Adipocyte (in vitro differentiated cells): ENCODE measurements at places on chromosomes 7 and 10.

- peak; percentile 35 for DNase-seq
Observed at GRCh38 chr10:14023673-14024328, 306.9 kb downstream of the FRMD4A start.

DNA sequence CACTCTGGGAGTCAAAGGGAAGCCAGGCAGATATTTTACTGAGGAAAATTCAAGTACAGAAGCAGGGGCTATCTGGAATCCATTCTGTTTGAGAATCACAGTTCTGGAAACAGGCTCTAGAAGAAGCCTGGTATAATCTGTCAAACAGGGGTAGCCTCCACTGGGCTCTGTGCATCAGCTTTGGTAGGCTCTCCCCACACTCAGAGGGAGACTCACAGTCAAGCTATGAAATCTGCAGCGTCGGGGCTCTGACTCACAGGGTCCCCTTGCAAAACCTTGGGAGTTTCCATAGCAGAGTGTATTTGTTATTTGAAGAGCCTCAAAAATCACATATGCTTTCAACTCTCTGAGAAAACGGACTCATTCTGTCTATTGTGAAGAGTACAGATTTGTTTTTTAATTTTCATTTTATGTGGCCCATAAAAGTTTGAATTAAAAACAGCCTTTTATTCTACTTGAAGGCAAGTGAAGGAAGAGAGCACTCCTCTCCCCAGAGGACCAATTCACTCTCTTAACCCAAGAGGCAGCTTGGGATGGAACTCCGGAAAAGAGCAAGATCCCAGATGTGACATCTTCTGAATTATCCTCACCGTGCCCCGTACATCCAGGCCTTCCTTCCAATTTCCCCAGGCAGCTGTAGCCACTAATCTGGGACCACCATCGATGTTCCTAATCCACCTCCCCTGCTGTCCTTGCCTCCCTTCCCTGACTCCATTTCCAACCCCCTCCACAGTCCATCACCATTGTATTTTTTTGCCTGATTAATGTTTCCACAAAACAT lies 590.9 kb upstream of the MGMT start:
- peak; percentile 8 for DNase-seq

- DNase-seq, result no peak
Observed at GRCh38 chr10:122849090-122849489, 3.4 kb upstream of the CUZD1 start.

DNA sequence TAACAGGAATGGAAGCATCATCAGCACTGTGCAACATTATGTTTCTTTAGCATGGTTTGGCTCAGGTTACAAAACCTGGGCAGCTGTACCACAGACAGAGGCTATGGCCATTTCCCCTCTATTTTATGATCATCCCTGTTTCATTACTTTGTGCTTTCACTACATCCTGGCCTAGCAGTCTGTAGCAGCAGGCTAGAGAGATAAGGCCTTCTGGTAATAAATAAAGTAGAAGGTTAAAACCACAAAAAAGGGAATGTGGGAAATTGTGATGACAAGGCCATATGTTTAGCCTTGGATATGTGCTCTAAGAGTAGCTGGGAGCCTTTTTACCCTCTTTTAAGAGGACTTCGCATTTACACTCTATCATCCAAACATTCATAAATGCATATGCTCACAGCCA lies 266.2 kb upstream of the PHF14 start:
- no peak for DNase-seq

GRCh38 chr10:75602341-75602740 lies 170.9 kb downstream of the LRMDA start:
- DNase-seq, result no peak

GRCh38 chr10:103799341-103799740 lies 56.0 kb downstream of the SH3PXD2A start:
- DNase-seq, result peak; percentile 16

- no peak for DNase-seq
Observed at GRCh38 chr7:137480401-137480800, 136.9 kb upstream of the PTN start.

- DNase-seq, result no peak
Observed at GRCh38 chr10:42971251-42971599, 105.6 kb upstream of the RET start.

DNA sequence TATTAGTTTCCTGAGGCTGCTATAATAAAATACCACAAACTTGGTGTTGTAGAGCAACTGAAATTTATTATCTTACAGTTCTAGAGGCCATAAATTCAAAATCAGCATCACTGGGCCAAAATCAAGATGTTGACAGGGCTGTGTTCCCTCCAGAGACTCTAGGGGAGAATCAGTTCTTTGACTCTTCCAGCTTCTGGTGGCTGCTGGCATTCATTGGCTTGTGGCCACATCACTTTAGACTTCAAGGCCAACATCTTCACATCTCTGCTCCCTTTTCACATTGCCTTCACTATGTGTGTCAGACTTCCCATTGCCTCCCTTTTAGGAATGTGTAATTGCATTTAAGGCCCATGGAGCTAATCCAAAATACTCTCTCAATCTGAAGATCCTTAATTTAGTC lies 1.6 kb upstream of the MRPS33 start:
- no peak for DNase-seq

DNA sequence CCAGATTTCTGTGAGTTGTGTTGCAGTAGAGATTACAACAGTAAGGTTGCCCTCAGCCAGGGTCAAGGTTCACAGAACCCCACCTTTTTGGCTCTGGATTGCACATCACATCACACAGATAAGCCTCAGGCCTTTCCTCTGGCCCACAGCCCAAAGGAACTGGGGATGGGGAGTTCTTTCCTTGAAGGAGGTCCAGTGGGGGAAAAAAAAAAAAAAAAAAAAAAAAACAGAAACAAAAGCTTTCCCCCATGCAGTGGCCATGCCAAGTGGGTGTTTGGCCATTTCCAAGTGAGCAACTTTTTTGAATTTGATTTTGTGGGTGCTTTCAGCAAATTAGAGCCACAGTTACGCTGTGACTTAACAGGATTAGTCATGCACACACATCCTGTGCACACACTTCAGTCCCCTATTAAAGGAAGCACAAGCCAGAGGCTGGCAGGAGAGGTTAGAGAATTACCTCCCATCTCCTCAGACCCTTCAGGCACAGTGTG lies 79.3 kb upstream of the NANOS1 start:
- no peak for DNase-seq

DNA sequence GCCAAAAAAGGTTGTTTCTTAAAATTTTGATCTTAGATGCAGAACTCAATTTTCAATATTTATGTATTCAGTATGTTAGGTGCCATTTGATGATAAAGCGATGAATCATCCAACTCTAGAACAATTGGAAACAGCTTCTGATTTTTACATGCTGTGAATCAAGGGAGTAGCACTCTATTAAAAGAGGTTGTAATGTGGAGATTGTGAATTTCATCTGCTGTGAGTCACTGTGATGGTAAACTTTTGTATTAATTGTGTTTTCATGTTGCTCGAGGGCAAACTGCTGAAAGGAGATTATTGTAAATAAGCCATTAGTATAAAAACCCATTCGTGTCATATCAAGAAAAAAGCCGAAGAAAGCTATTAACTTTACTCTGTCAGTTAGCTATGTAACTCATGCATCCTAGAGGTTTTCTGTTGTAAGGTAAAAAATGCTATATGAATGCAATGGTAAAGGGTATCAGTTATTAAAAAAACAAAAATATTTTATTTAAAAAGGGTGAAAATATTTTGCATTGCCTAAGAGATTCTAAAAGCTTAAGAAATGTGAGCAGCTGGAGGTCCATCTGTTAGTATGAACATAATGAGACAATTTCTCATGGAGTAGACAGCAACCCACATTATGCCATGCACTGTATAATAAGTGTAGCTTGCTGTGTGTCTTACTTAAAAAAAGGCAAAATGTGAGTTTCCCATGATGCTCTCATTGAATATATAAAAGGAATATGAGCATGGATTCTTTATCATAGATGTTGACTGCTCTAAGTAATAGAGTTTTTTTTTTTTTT lies 511.0 kb upstream of the PCDH15 start:
- no peak for DNase-seq

DNA sequence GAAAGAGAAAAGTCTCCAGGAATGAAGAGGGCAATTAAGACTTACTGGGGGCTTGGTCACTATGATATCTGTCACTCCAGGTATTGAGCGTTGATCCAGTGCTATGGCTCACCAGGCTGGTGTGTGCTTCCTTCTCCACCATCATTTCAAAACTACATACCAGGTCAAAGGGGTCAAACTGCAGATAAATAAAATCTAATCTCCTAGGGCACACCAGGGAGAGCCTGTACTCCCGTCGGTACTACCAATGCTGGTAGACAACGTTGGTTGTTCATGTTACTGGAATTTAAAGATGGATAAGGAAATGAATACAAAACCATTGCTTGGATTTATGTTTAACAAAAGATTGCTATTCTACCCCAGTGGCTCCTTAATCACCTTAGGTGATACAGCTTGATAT lies 118.3 kb downstream of the MYO3A start:
- DNase-seq, result no peak

DNA sequence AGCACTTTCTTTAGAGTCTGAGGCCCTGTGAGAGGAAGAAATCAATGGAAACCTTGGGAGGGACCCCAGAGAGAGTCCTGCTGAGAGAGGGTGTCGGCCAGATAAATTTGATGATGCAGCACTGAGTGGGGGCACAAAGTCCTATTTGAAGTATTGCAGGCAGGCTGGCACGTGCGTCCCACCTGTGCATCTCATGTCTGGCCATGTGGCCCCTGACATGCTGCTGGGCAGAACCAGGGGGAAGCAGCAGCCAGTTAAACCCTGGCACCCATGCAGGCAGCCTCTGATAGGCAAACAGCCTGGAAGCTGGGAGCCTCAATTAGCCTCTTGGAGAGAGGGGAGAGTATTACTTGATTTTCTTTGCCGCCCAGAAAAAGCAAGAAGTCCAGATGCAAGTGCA lies 180.9 kb downstream of the PLXNA4 start:
- no peak for DNase-seq

DNA sequence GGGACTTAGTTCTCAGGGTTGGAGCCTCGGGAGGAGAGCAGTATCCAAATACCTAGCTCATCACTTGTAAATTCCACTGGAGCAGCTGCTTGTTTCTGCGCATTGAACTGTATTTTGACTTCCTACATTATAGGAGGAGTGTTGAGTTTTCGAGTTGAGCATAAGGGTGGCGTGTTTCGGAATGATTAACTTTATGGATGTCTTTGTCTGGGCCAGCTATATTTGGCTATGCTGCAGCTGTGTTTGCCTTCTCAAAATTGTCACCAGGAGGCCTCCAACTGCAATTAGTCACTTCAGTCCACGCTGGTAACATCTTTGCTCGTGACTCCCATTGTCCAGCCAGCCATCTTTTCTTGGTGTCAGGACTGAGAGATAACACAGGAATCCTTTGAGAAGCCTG lies 9.1 kb downstream of the CELF2 start:
- no peak for DNase-seq

- no peak for DNase-seq
Observed at GRCh38 chr7:51289623-51290303, 26.8 kb downstream of the COBL start.

DNA sequence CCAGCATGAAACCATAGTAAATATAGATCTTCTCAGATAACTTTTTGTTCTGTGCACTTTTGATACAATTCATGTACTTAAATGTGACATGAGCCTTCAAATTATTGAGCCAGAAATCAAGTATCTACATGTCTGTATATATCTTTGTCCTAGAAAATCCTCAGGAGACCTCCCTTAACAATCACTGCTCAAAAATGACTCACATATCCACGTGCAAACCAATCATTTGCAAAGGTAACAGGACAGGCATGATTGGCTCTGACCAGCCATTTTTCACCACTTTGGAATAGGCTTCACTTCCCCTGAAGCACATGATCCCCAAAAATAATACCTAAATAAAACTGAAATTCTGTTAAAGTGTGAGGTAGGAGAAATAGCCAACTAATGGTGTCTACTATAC lies 902.5 kb downstream of the PCDH15 start:
- DNase-seq, result no peak

DNA sequence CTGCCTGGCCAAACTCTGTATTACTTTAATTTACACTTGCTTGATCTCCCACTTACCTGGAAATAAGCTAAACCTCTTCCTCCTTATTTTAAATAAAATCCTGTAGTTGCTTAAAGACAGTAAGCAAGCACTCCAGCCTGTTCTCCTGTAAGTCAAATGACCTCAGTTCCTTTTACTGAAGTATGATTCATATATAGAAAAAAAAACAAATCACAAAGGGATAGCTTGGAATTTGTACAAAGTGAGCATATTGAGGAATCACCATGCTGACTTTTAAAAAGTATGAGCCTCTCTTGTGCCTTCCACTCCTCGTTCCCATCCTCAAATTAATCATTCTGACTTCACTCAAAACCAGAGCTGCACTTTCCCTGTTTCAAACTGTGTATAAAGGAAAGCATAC lies 52.0 kb downstream of the C10orf90 start:
- peak; percentile 17 for DNase-seq

GRCh38 chr7:138784692-138785091 lies 13.1 kb upstream of the TMEM213 start:
- peak; percentile 70 for DNase-seq

GRCh38 chr7:99006739-99007424 lies 128.6 kb downstream of the TRRAP start:
- DNase-seq, result no peak

- no peak for DNase-seq
Observed at GRCh38 chr7:288671-289101, 1.3 kb upstream of the FOXL3 start.

DNA sequence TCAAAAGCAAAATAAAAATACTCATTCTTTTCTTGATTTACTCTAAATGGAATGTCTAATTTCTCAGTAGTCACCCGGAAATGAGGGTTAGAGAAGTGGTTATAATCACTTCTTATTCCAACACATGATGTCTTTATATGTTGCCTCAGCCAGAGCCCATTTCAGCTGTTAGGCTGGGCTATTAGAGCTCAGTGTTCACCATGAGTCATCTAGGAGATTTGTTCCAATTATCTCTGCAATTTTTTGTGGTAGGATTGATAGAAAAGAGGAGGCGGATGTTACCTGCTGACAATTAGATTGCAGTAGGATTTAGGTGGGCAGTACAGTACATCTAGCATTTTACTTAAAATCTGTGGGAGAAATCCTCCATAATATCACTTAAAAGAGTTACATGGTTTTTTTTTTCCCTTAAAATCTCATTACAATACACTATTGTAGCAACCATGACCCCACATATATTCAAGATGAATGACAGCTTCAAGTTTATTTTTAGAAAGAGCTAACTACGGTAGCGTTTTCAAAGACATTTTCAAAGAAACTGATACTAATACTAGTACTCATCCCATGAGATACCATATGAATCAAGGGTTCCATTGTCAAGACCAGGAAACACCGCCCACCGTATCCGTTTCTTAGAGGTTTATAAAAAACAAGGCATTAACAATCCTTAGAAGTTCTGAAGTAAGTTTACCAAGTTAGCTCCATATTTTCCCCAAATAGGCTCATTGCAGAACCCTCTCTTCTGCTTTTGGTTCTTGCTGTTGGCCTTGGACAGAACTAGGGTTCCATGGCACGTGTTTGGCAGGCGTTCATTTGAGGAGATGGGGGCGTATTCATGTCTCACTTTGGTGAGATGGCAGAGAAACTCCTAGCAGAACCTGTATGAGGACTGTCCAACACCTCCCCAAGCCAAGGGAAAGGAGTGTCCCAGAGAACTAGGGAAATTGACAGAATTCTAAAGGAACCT lies 10.4 kb downstream of the CPA2 start:
- peak; percentile 65 for DNase-seq

- no peak for DNase-seq
Observed at GRCh38 chr7:78558566-78558965, 760.0 kb downstream of the PHTF2 start.

- DNase-seq, result no peak
Observed at GRCh38 chr7:88985295-88985694, 189.8 kb upstream of the TEX47 start.
